ENCODE measurements at places on chromosomes 5 and 9. TPM values are rescaled to one million over a fixed set of nuclear protein-coding genes. Genes with fewer than 3 reads are reported as not detected.

GRCh38 chr9:26770821-26771220, 121.8 kb downstream of the CAAP1 start:
- H3K36me3 ChIP-seq: no peaks in the 10 kb centered on the region
- no peaks in the 10 kb centered on the region for H3K4me1 ChIP-seq
- H3K27me3 ChIP-seq: no peaks in the 10 kb centered on the region
- H3K27ac ChIP-seq: no peak overlapping the region
- no peak for DNase-seq
- no peak overlapping the region for H3K4me3 ChIP-seq

GRCh38 chr5:130141659-130142320, 237.5 kb downstream of the CHSY3 start:
- H3K36me3 ChIP-seq: no peaks in the 10 kb centered on the region
- H3K4me3 ChIP-seq: no peak overlapping the region
- H3K27me3 ChIP-seq: no peaks in the 10 kb centered on the region
- H3K4me1 ChIP-seq: no peaks in the 10 kb centered on the region

- DNase-seq: no peak
- H3K36me3 ChIP-seq: no peaks in the 10 kb centered on the region
- H3K27me3 ChIP-seq: no peaks in the 10 kb centered on the region
- no peaks in the 10 kb centered on the region for H3K4me1 ChIP-seq
Observed at GRCh38 chr5:69019668-69020375, 74.0 kb upstream of the SLC30A5 start.

Gene FRMD3
- 1.1 TPM for total RNA-seq

Gene FIBCD1
- not detected for total RNA-seq

- no peaks in the 10 kb centered on the region for H3K36me3 ChIP-seq
- H3K27me3 ChIP-seq: no peaks in the 10 kb centered on the region
- no peak overlapping the region for H3K27ac ChIP-seq
Observed at GRCh38 chr5:124132843-124133242, 613.6 kb downstream of the ZNF608 start.

Gene CREB3
- 25.6 TPM for total RNA-seq

Gene HEXB
- 70.9 TPM for total RNA-seq

Gene NUP188
- 70.8 TPM for total RNA-seq

All from CD4-positive, alpha-beta memory T cell (primary cell).